GF-D8 (cell line): ENCODE measurements at places on chromosomes 7 and 10.
A peak's percentile ranks its signal among the peaks of the same experiment; 100 is the strongest.

DNA sequence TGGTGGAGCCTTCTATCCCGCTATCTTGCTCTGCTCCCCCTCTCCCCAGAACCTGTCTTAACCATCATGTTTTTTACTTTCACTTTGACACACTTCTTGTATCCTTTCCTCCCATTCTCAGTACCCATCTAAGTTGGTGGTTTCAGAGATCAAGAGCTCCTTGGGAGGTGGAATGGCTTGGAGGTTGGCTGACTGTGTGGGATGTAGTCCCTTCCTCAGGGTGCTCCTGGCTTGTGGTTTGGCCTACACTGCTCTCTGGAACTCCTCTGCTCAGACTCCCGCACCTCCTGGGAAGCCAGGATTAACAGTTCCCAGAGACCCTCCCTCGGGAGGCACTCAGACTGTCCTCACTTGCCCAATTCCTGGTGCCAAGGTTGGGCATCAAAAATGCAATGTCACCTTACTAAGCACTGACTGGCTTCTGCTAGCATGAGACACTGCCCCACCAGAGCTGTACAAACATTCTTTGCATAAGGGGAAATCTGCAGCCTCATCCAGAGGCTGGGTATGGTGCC is 93.1 kb upstream of the NAMPT start:
- DNase-seq: no peak

DNA sequence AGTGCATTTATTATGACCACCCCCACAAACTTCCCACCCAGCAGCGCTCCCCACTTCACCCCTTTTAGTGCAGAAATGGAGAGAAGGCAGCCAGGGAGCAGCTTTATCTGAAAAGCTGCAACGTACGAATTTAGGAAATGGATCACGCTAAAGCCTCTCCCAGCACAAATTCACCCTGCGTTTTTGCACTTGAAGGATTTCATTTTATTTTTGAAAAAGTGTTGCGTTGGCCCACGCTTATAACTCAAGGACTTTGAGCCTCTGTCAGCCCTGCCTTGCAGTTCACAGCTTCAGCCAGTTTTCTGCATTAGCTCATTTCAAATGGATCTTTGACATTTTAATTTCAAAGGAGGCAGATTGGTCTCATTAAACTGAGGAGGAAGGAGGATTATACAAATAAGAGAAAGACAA is 556.1 kb downstream of the KCNMA1 start:
- DNase-seq: no peak

GRCh38 chr10:100810835-100811116 is 65.4 kb downstream of the PAX2 start:
- DNase-seq: no peak

GRCh38 chr7:28239823-28240204 is 59.2 kb upstream of the JAZF1 start:
- peak; percentile 100 for DNase-seq
